ENCODE measurements at places on chromosomes 2 and 18. TPM values are rescaled to one million over a fixed set of nuclear protein-coding genes. Genes with fewer than 3 reads are reported as not detected.

DNA sequence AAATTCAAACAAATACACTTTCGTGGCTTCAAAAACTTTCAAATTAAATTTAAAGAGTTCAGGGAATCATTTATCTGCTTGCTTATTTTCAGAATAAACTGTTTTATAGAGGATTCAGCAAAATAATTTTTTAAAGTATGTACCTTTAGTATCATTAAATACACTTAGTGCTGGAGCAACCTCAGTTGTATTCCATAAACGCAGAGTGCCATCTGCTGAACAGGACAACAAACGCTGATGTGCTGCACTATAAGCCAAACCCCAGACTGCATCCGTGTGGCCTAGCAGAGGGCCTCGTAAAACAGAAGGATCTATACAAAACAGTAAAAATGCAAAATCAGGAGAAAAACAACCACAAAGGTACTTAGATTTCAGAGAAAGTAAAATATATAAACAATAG lies 108.6 kb downstream of the STRN start:
- DNase-seq: no peak

DNA sequence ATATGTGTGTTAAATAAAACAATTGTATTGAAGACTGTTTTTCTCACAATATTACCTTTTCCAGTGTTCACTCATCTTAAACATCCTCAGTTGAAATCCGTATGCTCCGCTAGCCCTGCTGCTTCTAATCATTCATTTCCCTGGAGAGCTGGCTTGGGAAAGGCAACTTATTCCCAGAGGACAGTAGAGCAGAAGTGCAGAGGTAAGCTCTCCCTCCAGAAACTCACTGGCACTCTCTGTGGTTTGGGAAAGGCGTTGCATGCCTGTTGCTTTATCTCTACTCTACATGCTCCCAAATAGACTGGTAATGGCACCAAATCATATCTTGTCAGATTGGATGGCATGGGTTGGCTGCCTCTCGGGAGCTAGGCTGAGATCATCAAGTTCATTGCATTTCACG lies 117.1 kb upstream of the BOD1L2 start:
- DNase-seq: no peak

DNA sequence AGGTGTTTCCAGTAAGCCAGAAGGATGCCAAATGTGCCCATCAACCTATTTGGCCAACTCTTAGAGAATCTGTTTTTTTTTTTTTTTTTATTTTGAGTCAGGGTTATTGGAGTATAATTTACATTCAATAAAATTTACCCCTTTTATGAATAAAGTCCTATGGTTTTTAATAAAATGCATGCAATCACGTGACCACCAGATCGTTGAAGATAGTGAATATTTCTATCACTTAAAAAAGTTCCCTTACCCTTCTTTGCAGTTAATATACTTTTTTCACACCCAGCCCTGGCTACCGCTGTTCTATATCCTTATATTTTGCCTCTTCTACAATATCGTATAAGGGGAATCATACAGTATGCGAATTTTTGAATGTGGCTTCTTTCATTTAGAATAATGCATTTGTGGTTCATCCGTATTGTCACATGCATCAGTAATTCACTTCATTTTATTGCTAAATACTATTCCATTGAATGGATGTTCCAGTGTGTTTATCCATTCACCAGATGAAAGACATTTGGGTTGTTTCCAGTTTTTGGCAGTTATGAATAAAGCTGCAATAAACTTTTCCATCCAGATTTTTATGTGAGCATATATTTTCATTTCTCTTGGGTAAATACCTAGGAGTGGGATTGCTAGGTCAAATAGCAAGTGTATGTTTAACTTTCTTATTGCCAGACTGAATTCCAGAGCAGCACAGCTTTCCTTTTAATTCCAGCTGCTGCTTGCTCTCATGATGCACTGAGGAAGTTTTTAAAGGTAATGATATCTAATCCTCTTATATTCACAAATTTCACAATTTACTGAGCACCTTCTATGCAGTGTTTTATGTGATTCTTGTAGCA lies 156.3 kb upstream of the NT5C1B start:
- no peak for DNase-seq

DNA sequence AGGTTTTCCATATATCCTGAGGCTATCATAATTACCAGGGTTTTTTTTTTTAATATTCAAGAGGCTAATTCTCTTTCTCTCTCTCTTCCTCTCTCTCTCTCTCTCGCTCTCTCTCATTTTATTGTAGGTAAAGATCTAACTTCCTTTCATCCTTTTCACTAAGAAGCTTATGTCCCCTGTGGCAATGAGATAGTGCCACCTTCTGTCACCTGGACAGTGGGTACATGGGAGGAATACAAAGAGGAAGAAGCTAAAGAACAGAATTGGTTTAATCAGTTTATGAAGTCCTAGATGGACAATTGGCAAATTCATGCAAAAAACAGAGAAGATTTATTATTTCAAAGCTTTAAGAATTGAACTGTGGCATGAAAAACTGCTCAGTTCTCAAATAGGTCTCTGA lies 1582.3 kb upstream of the TMEFF2 start:
- no peak for DNase-seq

- no peak for DNase-seq
Measured at GRCh38 chr2:88735133-88735532, 43.7 kb downstream of the RPIA start.

GRCh38 chr2:88563129-88563528 lies 64.1 kb downstream of the EIF2AK3 start:
- no peak for DNase-seq

DNA sequence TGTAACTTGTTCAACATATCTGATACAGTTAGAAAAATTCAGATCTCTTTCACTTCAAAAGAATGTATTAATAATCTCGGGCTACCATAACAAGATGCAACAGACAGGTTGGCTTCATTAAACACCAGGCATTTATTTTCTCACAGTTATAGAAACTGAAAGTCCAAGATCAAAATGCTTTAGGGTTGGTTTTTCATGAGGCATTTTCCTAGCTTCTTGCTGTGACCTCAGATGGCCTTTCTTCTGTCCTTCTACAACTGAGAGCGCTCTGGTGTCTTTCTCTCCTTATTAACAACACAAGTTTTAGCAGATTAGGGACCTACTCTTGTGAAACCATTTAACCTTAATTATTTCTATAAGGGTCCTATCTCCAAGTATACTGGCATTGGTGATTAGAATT lies 452.5 kb downstream of the ZNF804A start:
- no peak for DNase-seq

DNA sequence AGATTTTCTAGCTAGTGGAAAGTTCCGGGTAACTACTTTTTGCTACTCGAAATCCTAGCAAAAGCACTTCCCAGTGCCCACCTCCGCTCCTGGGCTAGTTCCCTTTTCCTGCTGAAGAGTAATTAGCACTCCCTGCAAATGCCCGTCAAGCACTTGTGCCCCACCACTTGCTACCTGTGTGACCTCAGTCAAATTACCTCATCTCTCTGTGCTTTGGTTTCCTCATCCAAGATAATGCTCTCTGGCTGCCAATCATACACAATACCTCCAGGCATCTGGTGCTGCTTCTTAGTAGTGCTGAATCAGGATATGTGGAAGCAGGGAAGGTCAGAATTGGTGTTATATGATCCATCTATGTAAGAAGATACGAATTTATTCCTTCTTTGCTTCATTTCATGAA lies 102.1 kb upstream of the CDCA7 start:
- no peak for DNase-seq

GRCh38 chr2:179344280-179344964 lies 79.8 kb upstream of the SESTD1 start:
- no peak for DNase-seq

DNA sequence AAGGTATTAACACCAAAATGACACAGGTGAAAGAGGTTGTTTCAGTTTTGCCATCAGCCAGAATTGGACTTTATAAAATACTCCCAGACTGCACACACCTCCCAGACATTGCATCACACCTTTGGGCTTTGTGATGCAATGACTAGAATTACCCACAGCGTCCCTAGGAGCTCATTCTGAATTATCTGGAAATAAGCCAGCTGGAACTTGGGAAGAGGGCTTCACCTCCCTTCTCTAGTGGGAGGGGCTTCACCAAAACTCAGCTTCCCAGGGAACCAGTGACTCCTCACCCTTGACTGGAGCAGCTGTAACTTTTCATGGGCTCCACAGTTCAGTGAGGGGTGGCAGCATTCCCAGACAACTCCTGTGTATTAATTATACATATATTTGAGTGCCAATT lies 83.1 kb upstream of the BZW1 start:
- no peak for DNase-seq

DNA sequence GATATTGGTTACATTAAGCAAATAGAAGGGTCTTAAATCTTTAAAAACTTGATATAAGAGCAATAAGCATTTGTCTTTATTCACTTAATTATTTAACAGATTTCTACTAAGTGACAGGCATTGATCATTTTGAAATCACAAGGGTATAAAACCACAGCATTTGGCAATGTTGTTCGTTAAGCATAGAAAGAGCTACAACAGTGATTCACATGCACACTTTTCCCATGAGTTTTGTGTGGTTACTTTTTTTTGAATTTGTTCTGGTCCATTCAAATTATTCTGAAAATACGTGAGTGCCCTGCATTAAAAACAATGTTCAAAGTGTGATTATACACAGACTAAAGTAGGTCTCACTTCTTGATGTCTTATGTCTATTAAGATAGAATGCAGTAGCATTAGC lies 52.2 kb downstream of the LYPD6B start:
- no peak for DNase-seq

GRCh38 chr2:46363535-46364170 lies 66.4 kb downstream of the EPAS1 start:
- DNase-seq: no peak

- DNase-seq: no peak
Measured at GRCh38 chr2:219720956-219721355, 93.5 kb downstream of the SLC4A3 start.

- DNase-seq: peak; percentile 83
Measured at GRCh38 chr18:48949050-48949605, 1.6 kb downstream of the SMAD7 start.

DNA sequence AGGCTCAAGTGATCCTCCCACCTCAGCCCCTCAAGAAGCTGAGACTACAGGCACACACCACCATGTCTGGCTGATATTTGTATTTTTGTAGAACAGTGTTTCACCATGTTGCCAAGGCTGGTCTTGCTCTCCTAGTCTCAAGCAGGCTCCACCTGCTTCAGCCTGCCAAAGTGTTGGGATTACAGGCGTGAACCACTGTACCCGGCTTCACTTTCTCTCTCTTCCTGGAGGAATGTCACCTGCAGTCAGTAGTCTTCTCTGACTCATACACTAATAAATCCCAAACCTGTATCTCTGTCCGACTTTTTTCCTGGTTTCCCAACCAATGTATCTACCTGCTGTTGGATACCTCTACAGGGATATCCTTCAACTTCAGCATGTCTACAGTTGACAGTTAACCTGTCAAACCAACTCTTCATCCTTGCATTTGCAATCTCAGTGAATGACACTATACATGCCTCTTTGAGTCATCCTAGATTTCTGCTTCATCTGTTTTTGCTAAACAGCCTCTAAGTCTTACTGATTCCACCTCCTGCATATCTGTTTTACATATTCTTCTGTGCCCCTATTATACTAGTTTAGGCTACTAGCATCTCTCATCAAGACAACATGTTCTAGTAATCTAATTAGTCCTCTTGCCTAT lies 54.5 kb downstream of the RBBP8 start:
- DNase-seq: no peak

- no peak for DNase-seq
Measured at GRCh38 chr2:12847694-12848575, 131.2 kb downstream of the TRIB2 start.

DNA sequence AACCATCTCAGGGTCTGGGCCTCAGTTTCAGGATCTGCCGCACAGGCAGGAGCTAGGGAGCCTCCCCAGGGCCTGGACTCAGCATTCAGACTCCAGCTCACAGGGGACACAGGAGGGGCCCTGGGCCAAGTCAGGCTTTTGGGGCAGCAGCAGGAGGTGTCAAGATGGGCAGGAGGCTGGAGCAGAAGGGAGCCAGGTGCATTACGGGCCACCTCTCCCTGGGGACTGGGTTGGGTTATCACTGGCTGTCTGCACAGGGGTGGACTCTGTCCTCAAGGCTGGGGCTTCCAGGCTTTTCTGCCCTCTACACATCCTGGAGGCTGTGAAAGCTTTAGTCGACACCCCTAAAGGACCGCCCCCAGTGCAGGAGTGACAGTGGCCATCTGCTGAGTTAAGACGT lies 20.0 kb downstream of the AQP12A start:
- no peak for DNase-seq

DNA sequence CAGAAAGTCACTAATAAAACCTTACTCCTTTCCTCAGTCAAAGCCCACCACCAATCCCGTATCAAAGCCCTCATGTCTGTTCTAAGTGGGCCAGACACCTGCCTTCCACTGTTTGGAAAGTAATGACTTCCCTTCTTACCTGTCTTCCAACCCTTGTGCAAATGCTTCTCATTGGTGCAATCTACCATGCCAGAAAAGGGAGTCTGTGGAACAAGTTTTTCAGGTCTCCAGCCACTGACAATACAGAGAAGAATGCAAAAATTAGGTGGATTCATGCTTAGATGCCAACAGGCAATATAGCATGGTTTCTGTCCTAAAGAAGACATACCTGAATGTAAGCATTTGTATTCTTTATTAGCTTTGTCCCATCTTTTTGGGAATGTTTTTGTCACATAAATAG lies 1140.6 kb upstream of the LRRTM1 start:
- no peak for DNase-seq

GRCh38 chr2:223300326-223300725 lies 248.3 kb downstream of the KCNE4 start:
- no peak for DNase-seq

DNA sequence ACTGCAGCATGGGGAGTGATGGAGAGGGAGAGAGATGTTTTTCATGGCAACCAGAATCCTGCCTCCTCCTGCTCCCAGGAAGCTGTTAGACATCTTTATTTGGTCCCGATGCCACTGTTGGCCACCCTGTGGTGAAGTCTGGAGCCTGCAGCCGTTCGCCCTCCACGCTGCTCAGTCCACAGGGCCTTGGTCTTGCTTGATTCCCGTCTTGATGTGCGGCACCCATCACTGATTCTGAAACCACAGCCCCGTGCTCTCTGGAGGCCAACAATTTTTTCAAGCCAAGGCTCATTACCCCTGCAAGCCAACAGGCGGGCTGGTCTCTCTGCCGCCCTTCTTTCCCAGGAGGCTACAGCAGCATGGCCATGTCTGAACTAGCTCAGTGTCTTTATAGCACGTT lies 24.5 kb downstream of the SIGLEC15 start:
- no peak for DNase-seq

DNA sequence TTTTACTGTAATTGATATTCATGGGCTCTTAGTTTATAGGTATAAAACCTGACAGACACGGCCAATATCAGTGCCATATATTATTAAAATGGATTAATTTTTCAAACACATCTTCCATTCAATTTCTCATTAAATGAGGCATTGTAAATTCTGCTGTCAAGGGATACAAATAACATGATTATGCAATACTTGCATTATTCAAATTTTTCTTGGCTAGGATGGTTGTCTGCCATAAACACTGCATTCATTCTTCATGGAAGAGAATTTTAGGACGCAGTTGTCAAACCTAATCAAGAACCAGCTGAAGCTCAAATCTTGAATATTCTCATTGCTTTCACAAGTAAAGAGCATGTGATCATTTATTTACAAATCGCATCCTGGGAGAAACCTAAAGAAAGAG lies 255.6 kb downstream of the RDH14 start:
- DNase-seq: no peak

ZBTB14 gene
- 9.9 TPM for total RNA-seq

AP1S3 gene
- total RNA-seq: 1.2 TPM

DSG4 gene
- total RNA-seq: not detected

DIS3L2 gene
- total RNA-seq: 22.2 TPM

CCDC150 gene
- total RNA-seq: 0.56 TPM

MZT2A gene
- total RNA-seq: 44.5 TPM

DGKD gene
- total RNA-seq: 38.1 TPM

PTPRN gene
- not detected for total RNA-seq
